ENCODE measurements at places on chromosomes 4 and X. TPM values are rescaled to one million over a fixed set of nuclear protein-coding genes. Genes with fewer than 3 reads are reported as not detected.

DNA sequence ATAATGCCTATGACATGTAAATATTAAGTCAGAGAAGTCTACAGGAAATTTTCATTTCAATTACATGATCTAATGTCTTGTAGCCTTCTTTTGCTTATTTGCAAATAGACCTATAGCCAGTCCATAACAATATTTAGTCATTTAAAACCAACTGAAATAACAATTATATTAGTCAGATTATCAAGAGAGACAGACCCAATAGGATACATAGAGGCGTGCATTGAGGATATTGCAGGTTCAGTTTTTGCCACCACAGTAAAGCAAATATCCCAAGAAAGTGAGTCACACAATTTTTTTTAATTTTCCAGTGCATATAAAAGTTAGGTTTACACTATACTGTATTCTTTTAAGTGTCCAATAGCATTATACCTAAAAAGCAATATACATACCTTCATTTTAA lies 349.7 kb upstream of the ATOH1 start:
- H3K27me3 ChIP-seq: no peaks in the 10 kb centered on the region
- H3K27ac ChIP-seq: no peak overlapping the region
- H3K4me1 ChIP-seq: no peaks in the 10 kb centered on the region
- H3K4me3 ChIP-seq: no peak overlapping the region

DNA sequence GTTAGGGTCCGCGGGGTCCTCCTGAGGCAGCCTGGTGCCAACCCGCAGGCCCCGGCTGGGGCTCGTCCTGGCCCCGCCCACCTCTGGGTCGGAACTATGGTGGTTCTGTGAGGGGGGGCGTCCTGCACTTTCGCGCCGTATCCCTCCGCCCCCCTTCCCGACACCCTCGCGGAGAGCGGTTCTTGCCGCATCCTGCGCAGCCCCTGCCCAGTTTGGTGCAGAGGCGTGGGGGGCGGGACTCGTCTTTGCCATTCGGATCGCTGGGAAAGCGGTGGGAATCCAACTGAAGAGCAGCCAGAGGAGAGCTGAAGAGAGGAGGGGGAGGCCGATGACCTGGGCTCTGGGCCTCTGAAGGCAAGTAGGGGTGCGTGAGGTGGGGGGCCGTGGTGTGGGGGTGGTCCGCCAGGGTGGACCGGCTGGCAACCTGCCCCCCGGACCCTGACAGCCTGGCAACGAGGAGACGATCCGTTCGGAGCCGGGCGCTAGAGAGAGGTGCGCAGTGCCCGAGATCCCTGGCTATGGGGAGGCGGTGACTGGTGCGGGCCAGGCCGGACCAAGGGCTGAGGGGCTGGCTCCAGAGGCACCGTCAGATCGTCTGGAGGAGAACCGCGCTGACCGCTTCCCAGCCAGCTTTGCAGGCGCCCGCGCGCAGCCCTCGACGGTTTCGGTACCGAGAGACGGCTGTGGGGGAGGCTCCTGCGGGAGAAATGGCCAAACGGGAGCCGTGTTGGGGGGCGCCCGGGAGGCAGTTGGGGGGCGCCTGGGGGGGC lies at the start of gene GPRASP1:
TSS of gene GPRASP1 (plus strand) at position 242 of the 770 bp plus-strand sequence. CDS start 2,431 bp downstream, outside the sequence.
- H3K4me1 ChIP-seq: no peaks in the 10 kb centered on the region
- no peaks in the 10 kb centered on the region for H3K36me3 ChIP-seq
- H3K27ac ChIP-seq: peak within 1 kb of the TSS; percentile 57
- DNase-seq: peak; percentile 63
- H3K27me3 ChIP-seq: no peaks in the 10 kb centered on the region

DNA sequence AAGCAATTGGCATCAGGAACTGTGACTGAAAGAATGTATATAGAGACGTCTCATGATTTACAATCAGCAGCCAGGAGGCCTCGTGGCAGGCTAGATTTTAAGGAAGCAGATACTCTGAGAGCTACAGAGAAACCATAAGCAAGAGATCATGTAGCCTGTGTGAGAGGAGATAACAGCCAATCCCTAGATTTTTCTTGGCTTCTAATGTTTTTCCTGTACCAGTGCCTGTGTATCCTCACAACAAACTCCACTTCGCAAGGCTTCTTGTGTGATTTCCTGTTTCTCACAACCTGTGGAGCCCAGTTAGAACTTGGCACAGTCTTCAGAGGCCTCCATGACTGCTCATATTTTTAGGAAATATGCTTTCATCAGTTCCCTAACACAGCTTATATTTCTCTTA lies 147.9 kb downstream of the PTCHD1 start:
- no peak overlapping the region for H3K4me3 ChIP-seq
- no peak overlapping the region for H3K27ac ChIP-seq

DNA sequence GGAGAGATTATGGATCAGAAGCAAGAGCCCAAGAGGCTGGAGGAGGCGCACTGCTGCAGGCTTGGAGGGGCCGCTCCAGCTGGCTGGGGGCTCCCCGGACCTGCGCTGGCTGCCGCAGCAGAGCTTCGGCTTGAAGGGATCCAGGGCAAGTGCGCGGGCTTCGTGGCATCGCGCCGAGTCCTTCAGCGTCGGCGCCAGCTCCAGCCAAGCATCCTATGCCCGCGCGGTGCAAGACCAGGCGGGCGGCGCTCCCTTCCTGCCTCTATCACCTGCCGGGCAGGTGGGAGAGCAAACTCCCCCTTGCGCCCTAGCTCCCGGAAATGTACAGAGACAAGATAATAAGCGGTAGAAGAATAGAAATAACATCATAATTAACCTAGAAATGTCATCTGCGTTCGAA lies 10.5 kb upstream of the UCP1 start:
- H3K27me3 ChIP-seq: peaks cover 13% of the 10 kb centered on the region
- no peak overlapping the region for H3K4me3 ChIP-seq
- H3K4me1 ChIP-seq: no peaks in the 10 kb centered on the region
- H3K36me3 ChIP-seq: no peaks in the 10 kb centered on the region

- no peak overlapping the region for H3K27ac ChIP-seq
- H3K4me3 ChIP-seq: no peak overlapping the region
- no peaks in the 10 kb centered on the region for H3K36me3 ChIP-seq
- peaks cover 8% of the 10 kb centered on the region for H3K27me3 ChIP-seq
- H3K4me1 ChIP-seq: no peaks in the 10 kb centered on the region
Observed at GRCh38 chrX:8748855-8749254, 16.9 kb upstream of the ANOS1 start.

GRCh38 chr4:42390622-42391354 lies 6.5 kb upstream of the SHISA3 start:
- DNase-seq: no peak
- H3K36me3 ChIP-seq: no peaks in the 10 kb centered on the region
- no peak overlapping the region for H3K4me3 ChIP-seq
- no peaks in the 10 kb centered on the region for H3K4me1 ChIP-seq

DNA sequence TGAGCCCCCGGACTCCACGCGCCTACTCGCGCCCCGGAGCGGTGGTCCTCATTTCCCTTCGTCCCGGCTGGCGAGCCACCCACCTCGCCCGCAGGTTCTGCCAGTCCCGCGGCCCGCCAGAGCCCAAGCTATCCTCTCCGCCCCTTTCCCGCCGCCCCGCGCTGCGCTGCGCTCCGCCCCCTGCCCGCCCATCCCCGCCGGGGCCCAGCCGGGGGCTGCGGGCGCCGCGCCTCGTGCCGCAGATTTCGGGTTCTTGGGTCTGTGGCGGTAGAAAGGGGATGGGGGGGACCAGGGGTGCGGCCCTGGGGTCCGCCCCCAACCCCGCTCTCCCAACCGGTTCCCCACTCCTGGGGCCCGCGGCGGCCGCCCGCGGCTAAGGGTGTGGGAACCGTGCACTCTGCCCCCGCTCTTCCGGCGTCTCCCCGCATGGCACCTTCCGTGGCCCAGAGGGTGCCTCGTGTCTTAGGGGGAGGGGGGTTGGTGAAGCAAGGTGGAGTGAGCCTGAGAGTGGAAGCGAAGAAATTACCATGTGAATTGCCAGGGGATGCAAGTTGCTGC lies 650.8 kb upstream of the DIPK2B start:
- H3K27ac ChIP-seq: no peak overlapping the region
- no peak for DNase-seq
- no peaks in the 10 kb centered on the region for H3K36me3 ChIP-seq
- H3K4me1 ChIP-seq: no peaks in the 10 kb centered on the region

GRCh38 chr4:85829276-85830051 lies 354.5 kb downstream of the ARHGAP24 start:
- no peaks in the 10 kb centered on the region for H3K27me3 ChIP-seq
- DNase-seq: no peak
- H3K27ac ChIP-seq: no peak overlapping the region
- H3K4me3 ChIP-seq: no peak overlapping the region
- no peaks in the 10 kb centered on the region for H3K36me3 ChIP-seq
- H3K4me1 ChIP-seq: no peaks in the 10 kb centered on the region

DNA sequence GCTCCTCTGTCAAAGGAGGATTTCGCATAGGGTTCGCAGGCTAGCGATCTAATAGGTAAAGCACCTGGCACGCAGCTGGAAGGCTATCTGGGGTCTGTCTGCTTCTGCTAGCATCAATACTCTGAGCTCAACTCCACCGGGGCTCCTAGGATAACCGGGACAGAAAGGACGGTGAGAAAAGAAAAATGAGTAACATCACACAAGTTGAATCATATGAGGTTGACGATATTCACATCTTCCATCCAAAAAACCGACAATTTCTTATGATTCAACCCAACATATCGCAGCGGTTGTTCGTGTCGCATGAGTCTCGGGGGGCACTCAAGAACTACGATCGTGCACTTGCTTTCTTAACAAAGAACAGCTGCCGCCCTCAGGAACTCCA lies 1.8 kb downstream of the PROM1 start:
- H3K4me3 ChIP-seq: no peak overlapping the region
- H3K27me3 ChIP-seq: peaks cover 33% of the 10 kb centered on the region
- peaks cover 17% of the 10 kb centered on the region for H3K4me1 ChIP-seq
- DNase-seq: no peak
- H3K27ac ChIP-seq: no peak overlapping the region

DNA sequence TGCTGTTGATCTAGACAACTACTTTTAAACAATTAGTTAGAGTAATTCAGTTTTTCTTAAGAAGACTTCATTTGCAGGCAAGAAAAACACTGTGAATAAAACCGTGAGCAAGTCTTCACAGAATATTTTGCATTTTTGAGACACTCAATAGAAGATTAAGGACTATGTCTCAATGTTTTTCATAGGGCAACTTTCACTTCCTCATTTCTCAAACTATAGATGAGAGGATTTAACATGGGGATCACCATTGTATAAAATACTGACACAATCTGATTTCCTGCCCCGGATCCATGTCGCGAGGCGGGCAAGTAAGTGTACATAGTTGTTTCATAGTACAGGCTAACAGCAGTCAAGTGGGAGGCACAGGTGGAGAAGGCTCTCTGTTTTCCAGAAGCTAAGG lies 108.8 kb upstream of the IGSF1 start:
- H3K27me3 ChIP-seq: peaks cover 8% of the 10 kb centered on the region
- H3K4me1 ChIP-seq: no peaks in the 10 kb centered on the region
- no peak for DNase-seq
- H3K36me3 ChIP-seq: no peaks in the 10 kb centered on the region
- H3K4me3 ChIP-seq: no peak overlapping the region

GRCh38 chrX:15911734-15912550 lies 57.3 kb upstream of the AP1S2 start:
- no peak for DNase-seq
- H3K27ac ChIP-seq: no peak overlapping the region
- peaks cover 10% of the 10 kb centered on the region for H3K27me3 ChIP-seq
- H3K4me3 ChIP-seq: no peak overlapping the region

HAND2 gene
- total RNA-seq: 0.43 TPM

NR3C2 gene
- 11.5 TPM for total RNA-seq

GRCh38 chr4:46503739-46504138 lies 113.8 kb upstream of the GABRA2 start:
- H3K27ac ChIP-seq: no peak overlapping the region
- H3K4me1 ChIP-seq: no peaks in the 10 kb centered on the region
- H3K4me3 ChIP-seq: no peak overlapping the region
- no peaks in the 10 kb centered on the region for H3K36me3 ChIP-seq

- no peaks in the 10 kb centered on the region for H3K36me3 ChIP-seq
- H3K4me3 ChIP-seq: no peak overlapping the region
- no peaks in the 10 kb centered on the region for H3K27me3 ChIP-seq
Observed at GRCh38 chr4:164484551-164484950, 269.4 kb upstream of the SMIM31 start.

RENBP gene
- 20.1 TPM for total RNA-seq

GRCh38 chrX:132482632-132483031 lies 6.2 kb downstream of the MBNL3 start:
- no peak overlapping the region for H3K4me3 ChIP-seq
- no peak for DNase-seq
- H3K36me3 ChIP-seq: no peaks in the 10 kb centered on the region
- no peaks in the 10 kb centered on the region for H3K27me3 ChIP-seq
- peaks cover 54% of the 10 kb centered on the region for H3K4me1 ChIP-seq
